HT-29 (cell line): ENCODE measurements at places on chromosomes 6 and 20. TPM values are rescaled to one million over a fixed set of nuclear protein-coding genes. Genes with fewer than 3 reads are reported as not detected.

The SMLR1 gene
- not detected in 2 replicates for total RNA-seq

The PSORS1C1 gene
- total RNA-seq = 1.1 and 1.2 TPM in 2 replicates

The FRS3 gene
- 3.4 and 3.9 TPM in 2 replicates for total RNA-seq

DNA sequence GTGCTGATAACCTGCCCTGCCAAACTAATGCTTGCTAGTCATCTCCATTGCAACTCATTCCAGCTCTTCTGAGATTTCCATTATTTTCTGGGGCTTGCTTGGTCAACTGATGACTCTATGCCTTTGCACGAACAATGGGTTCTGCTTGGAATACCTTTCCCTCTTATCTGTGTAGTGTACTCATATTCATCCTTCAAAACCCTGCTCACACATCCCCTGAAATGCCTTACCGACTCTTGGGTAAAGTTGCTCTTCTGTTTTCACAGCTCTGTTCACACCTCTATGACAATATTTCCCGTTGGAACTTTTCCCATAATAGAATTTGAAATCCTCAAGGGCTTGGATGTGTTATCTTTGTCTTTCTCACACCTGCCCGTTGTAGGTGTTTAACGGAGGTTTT, 331.0 kb upstream of the SOX4 start:
- DNase-seq = no peak

The LRRC73 gene
- total RNA-seq = 1.4 and 2.0 TPM in 2 replicates

The ERVFRD-1 gene
- not detected in 2 replicates for total RNA-seq

GRCh38 chr6:27662769-27663168, 189.9 kb upstream of the ZNF184 start:
- no peak for DNase-seq

The CDSN gene
- 0.08 TPM in 1 of 2 replicates, not detected in the other for total RNA-seq

The THEMIS gene
- total RNA-seq = not detected in 2 replicates

DNA sequence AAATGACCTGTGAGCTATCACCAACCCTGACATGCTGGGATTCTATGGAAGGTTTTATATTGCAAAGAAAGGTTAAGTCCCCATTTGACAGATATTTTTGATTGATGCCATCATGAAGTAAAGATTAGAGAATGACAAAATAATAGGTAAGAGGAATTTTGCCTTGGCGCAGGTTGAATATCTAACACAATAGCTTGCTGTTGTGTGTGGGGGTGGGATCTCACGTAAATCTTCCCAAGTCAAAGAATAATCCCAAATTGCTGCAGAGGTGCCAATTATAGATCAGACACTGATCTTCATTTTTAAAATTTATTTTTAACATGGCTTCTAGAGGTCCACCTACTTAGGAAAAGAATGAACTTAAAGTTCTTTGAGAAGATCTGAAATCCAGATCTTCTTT, 135.5 kb downstream of the FIG4 start:
- DNase-seq = no peak

DNA sequence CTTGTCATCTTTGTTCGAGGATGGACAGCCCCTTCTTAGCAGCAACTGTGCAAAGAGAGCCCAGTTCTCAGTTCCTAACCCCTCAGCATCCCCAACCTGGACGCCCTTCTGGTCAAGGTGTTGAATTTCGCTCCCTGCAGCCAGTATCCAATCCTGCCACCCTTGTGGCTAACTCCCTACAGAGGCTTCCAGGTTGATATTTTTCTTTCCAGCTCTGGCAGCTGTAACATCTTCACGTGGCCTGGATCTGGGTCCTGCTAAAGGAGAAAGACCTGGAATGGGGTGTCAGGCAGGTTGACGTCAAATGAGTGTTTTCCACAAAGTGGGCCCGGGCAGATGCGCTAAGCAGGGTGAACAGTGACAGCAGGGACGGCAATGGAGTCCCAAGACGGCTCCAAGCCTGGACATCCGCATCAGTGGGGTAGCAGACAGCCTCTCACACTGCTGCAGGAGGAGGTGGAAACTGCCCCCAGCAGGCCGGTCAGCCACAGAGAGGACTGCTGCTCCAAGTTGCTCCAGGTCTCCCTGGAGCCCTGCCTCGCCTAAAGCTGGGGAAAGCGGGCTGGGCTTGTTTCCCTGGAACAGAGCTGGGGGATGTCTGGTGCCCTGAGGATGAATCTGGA, 1.0 kb upstream of the YTHDF1 start:
- DNase-seq = peak; percentile 49
